ENCODE measurements at places on chromosomes 11 and 22.

DNA sequence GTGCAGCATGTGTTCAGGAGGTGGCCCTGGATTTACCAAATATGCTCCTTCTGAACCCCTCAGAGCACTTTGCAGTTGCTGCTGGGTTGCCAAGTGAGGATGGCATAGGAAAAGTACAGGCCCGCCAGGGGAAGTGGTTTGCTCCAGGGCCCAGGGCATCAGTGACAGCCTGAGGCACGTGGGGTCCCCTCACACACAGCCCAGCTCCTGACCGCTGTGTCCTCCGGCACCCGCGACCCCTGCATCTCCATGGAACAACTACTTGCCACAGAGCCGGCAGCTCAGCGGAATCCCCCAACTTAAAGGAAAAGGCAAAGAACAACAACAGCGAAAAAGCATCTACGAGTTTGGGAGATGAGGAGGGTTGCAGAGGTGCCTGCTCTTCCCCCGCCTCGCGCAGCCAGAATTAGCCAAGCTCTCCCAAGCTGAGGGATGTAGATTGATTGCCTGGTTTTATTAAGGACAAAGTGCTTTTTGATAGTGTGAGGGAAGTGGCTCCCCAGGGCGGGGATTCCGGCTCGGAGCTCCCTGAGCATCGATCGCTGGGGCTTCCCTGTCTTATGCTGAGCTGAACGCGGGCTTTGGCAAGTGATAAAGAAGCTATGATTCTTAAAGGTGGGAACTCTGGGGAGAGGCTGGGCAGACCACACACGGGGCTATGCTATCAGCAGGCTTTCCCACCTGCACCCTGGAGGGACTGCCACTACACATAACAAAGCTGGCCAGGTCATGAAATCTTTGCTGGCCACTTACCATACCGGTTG is 174.5 kb downstream of the CEP164 start:
- DNase-seq, result no peak

DNA sequence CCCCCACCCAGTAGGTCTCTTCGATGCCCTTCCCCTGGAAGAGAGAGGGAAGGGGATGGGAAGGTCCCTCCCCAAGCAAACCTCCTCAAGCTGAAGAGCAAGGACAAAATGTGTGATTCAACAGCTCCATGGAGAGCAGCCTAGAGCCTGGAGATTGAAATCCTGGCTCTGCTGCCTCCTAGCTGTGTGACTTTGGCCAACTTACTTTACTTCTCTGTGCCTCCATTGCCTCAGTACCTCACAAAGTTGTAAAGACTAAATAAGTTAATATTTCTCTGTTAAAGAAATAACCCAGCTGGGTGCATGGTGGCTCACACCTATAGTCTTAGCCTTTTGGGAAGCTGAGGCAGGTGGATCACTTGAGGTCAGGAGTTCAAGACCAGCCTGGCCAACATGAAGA is 21.1 kb upstream of the LRRC32 start:
- DNase-seq, result no peak

GRCh38 chr11:19751055-19751454 is 38.4 kb downstream of the NAV2 start:
- no peak for DNase-seq

GRCh38 chr11:109298865-109299264 is 123.1 kb upstream of the C11orf87 start:
- DNase-seq, result no peak

DNA sequence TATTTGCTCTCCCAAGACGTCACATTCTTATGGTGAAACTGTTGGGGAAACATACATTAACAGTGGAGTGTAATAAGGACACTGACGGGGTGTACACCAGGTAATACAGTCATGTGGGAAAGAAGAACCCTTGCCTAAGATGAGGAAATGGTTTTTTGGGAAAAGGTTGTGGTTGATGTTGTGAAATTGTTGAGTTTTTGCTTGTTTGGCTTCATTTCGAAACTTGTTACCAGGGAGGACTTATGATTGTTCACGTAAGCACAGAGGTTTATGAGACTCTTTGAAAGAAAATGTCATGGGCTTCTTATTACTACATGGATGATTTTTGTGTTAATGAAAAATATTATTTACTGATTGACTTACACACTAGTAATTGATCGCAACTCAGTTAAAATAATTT is 16.8 kb downstream of the ANO3 start:
- DNase-seq, result no peak

DNA sequence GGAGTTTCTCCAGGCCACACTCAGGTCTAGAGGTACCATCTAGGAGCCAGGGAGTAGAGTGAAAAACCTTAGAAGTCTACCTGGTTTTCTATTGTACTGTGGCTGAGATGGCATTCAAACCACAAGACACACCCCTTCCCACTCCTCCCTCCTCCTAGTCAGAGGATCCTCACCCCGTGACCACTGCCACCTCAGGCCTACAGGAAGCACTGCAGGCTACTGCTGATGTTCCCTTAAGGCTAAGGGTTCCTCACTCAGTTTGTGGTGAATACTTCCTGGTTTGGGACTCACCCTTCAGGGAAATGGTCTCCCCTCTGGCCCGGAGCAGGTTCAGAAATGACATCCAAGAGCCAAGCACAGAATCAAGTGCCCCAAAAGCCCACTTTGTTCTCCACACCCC is 1293.9 kb downstream of the JRKL start:
- no peak for DNase-seq

DNA sequence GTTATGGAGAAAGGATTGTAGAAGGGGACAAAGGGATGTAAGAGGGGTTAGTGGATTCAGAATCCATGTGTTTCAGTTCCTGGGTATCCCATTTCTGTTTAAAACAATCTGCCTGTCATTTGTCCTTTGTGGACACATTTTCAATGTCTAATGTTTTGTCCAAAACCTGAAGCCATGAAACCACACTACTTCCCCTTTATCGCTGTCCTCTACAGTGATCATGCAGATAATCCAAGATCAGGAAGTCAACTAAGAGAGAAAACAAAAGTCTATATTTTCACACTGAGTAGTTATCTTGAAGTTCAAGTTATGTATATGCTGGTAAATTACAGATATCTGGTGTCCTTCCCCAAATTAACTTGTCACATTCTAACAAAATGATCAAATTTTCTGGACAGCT is 457.0 kb downstream of the NTM start:
- DNase-seq, result no peak

DNA sequence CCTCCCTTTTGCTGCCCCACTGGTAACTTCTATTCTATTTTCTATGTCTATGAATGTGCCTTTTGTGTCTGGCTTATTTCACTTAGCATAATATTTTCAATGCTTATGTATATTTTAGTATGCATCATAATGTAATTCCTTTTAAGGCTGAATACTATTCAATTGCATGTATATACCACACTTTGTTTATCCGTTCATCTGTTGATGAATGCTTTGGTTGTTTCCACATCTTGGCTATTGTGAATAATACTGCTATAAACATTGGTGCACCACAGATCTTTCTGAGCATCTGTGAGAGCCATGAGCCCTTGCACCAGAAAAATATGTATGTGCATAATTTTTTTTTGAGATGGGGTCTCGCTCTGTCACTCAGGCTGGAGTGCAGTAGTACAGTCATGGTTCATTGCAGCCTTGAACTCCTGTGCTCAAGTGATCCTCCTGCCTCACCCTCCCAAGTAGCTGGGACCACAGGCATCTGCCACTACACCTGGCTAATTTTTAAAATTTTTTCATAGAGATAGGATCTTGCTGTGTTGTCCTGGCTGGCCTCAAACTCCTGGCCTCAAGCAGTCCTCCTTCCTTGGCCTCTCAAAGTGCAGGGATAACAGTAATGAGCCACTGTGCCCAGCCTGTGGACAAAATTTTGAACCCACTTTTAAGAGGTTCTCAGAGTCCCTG is 27.0 kb downstream of the HEPHL1 start:
- no peak for DNase-seq

DNA sequence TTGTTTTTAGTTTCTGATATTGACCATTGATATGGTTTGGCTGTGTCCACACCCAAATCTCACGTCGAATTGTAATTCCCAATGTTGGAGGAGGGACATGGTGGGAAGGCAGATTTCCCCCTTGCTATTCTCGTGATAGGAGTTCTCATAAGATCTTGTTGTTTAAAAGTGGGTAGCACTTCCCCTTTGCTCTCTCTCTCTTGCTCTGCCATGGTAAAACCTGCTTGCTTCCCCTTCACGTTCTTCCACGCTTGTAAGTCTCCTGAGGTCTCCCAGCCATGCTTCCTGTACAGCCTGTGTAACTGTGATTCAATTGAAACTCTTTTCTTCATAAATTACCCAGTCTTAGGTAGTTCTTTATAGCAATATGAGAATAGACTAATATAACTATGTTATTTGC is 203.6 kb upstream of the CHORDC1 start:
- no peak for DNase-seq

DNA sequence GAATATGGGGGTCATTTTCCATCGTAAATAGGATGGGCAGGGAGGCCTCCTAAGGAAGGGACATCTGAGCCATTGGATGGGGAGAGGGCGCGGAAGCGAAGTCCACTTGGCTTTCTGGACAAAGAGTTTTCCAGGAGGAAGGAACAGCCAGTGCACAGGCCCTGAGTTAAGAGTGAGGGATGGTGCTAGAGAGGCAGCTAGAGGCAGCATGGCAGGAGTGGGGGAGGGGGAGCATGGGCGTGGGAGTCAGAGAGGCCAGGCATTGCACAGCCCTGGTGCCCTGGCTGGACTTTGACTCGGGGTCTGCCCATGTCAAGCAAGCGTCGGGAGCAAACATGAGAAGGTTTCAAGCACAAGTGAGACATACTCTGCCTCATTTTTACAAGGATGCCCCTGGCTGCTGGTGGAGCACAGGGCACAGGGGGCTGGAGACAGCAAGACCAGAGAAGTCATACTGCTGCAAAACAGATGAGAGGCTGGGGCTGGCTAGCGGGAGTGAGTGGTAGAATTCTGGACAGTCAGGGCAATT is 9.0 kb downstream of the GNAZ start:
- DNase-seq, result no peak

- DNase-seq, result peak; percentile 81
Observed at GRCh38 chr22:28442264-28442710, 237.4 kb downstream of the TTC28 start.

GRCh38 chr11:128367573-128367972 is 219.8 kb downstream of the ETS1 start:
- no peak for DNase-seq

GRCh38 chr11:64086258-64087123 is 50.8 kb downstream of the FLRT1 start:
- DNase-seq, result peak; percentile 76

- DNase-seq, result no peak
Observed at GRCh38 chr11:47187723-47188122, 1.5 kb upstream of the PACSIN3 start.

DNA sequence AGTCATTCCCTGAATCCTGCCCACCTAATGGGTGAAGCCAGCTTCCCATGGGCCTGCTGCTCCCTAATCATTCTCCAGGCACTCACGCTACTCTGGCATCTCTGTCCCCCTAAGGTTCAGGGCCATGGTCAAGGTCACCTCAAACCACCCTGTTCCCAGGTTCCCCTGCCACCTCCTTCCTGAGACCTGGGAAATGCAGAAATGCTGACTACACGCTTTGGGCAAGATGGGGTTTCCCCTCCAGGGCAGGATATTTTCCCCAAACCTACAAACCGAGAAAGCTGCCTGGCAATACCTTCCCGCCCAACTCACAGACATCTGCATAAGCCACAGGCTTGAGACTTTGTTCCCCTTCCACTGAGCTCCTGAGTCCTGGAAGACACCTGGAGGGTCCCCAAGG is 97.6 kb downstream of the FEZ1 start:
- no peak for DNase-seq

DNA sequence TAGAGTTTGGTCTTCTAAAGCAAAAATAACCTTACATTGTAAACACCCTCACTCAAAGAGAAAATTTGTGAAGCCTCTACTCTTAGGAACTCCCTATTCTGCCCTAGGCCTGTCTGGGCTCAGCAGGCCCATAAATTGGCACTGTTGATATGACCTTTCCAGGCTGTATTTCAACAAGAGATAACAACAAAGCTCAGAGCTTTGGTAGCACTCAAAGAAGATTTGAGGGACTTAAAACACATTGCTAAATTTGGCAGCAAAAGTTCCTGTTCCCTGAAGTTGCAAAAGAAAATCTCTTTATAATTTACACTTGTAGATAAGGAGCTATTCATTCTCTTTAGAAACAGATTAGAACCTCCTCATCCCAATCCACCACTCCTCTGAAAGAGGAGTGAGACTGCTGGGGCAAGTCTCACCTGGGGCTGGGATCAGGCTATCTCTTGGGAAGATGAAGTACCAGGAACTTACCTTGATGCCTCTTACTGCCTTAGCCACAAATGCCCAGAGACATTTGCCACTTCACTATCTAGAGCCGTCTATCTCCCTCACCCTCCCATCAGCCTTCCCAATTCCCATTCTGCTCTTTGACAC is 110.4 kb upstream of the AKIP1 start:
- DNase-seq, result peak; percentile 29

DNA sequence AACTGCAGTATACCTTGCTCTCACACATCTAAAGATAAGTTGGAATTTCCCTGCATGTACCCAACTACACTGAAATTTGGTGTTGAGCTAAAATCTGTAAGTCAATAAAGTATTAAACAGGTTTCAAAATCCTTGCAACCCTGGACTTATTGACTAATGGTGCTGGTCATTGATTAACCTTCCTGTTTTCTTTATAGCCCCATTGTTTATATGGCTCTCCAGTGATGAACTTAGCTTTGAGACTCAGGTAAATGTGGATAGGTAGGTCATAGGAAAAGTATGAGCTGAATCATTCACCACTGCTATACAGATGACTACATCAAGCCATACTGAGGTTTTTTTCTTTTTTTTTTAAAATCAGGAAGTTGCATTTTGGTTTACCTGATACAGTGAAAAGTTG is 132.7 kb downstream of the FAT3 start:
- no peak for DNase-seq

GRCh38 chr11:7021318-7021717 is 1.0 kb downstream of the NLRP14 start:
- DNase-seq, result no peak

- DNase-seq, result peak; percentile 36
Observed at GRCh38 chr22:20523086-20523983, 15.9 kb downstream of the MED15 start.

- DNase-seq, result no peak
Observed at GRCh38 chr11:102824556-102824955, 18.9 kb downstream of the MMP3 start.

DNA sequence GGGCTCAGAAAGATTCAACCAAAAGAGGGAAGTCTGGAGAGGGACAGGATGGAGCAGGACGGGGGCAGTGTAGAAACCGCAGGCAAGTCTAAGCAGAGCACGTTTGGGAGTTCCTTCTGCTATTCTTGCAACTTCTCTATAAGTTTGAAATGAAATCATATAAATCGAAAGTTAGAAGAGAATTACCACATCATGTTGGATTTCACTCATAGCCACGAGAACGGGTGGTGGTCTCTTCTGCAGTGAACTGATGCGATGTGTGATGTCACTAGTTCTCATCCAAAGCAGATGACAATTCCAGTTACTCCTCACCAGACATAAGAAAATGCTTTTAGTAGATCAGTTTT is 36.0 kb downstream of the KCNQ1 start:
- no peak for DNase-seq

DNA sequence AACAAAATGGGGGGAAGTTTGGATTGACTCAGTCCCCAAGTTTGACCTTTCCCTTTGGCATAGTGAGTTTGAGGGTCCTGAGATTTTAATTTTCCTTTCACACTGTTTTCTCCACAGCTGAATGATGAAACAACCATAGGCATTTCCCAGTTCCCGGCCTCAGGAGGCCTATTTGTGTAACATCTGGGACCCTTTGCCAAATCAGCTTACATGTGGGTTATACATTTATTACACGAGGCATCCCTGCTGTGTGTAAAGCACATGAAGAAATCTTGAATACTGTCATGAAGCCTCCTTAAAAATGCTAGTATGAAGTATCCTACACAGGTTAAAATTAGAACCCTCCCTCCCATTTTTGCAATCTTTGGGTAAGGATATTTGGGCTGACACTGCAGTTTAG is 44.6 kb upstream of the SPON1 start:
- no peak for DNase-seq

GRCh38 chr22:38731703-38732161 is 24.1 kb downstream of the SUN2 start:
- no peak for DNase-seq

Data from adrenal gland (tissue), 19 donors.